ENCODE measurements at places on chromosomes 6 and 20.

DNA sequence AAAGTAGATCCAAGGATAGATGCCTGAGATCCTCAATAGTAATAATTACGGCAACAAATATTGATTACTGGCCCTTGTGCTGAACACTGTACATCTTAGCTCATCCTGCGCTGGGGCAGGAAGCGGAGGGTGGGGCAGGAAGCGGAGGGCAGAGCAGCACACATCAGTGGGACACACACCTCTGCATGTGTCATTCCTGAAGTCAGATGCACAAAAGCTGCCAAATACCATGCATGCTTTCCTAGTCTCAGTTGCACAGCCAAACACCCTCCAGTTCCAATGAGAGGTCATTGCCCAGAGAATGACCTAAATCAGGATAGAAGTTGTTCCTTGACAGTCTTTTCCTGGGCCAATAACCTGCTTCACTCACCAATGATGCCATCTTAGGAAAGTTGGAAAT, 74.4 kb upstream of the FOXC1 start:
- DNase-seq, result no peak

DNA sequence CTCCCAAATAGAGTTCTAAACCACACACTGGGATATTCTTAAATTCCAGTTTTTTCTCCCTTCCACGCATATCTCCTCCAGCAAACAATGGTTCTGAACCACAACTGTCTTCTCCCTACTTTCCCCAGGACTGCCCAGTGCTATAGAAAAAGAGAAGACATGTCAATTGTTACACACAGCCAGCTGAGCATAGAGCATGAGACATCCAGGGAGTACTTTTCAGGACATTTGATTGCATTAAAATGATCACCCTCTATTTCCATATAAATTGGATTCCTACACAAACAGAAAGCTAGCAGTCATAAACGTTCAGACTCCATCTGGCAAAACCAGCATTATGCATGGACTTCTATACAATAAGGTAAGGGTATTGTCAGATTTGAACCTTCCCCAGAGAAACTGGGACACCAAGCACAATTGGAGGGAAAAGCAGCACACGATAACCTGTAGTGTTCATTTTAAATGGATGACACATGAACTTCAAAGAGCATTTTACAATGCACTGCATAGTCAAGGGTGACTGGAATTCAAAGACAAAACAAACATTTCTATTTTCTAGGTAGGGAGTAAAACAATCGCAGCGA, 93.1 kb upstream of the HEY2 start:
- no peak for DNase-seq

DNA sequence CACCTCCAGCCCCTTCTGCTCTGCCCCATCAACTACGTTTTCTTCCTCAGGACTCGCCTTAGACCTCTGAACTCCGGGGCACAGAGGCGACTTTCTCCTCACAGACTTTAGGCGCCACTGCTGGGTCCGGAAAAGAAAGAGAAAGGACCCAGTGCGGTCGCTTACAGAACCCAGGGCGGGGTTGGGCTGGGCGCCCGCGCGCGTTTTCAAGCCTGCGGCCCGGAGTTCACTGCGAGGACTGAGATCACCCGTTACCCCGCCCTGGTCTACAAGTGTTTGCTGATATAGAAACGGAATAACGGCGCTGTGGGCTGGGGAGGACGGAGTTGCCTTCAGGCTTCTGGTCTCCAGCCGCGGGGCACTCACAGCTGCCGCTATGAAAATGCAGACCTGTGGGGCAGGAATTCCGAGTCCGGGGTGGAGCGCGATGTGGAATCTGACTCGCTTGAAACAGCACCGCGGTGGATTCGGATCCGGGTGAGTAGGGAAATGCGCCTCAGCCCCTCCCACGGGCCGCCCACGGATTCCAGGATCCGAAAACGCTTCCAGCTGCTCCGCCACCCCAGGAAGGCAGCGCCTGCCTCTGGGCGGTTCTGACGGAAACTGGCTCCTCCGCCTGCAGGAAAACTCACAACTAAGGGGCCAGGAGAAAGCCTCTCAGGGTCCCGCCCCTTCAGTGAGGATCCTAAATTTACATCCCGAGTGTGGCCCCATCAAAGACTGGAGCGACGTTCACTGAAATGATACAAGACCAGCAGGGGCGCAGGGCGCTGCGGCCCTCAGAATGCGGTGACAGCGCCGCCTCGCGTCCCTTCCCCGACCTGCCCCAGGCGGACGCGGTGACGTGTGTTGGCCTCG, 29.4 kb downstream of the HLA-F start:
- DNase-seq, result peak; percentile 85

GRCh38 chr6:34021554-34022190, 124.2 kb downstream of the GRM4 start:
- DNase-seq, result no peak

GRCh38 chr6:156925718-156926607, 148.8 kb downstream of the ARID1B start:
- no peak for DNase-seq

DNA sequence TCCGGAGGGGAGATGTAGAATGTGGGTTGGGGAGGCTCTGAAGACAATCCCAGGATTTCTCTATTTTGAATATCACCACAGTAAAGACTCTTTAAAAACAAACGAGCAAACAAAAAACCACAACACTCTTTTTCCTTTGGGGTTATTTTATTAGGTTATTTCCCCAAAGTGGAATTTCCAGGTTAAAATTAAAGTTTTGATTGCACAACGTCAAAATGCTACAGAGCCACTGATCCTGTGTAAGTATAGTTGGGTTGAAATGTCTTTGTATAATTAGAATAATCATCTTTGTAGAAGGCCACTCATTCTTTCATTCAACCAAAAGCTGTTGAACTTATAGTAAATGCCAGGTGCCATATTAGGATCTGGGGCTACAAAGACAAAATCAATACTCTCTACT, 19.6 kb upstream of the PIM1 start:
- no peak for DNase-seq

DNA sequence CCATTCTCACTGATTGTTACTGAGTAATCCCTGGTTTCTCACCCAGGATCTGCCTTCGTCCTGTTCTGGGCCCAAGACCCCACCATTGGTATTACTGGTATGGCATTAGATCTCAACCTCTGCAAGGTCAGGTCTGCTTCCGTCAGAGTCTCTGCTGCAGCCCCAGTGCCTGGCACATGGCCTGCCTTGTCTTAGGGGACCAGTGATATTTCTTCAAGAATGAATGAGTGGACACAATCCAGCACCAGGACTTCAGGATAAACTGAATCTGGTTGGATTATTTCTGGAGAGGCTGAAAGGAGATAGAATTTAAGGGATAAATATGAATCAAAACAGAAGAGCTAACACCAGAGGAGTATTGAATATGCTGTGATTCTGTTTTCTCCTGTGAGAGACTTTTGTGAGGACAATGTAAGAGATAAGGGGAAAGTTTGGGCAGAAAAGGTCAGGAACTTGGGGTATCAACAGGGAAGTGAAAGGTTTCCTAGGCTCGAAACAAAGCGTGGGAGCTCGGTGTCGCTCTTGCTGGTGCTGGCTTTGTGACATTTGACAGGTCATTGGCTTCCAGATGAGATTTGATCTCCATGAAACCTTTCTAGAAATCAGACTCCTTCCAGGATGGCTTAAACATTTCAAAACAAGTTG, 53.9 kb downstream of the OSTM1 start:
- no peak for DNase-seq

- DNase-seq, result no peak
These were observed 43.4 kb downstream of the ZHX3 start for GRCh38 chr20:41274152-41274551.

DNA sequence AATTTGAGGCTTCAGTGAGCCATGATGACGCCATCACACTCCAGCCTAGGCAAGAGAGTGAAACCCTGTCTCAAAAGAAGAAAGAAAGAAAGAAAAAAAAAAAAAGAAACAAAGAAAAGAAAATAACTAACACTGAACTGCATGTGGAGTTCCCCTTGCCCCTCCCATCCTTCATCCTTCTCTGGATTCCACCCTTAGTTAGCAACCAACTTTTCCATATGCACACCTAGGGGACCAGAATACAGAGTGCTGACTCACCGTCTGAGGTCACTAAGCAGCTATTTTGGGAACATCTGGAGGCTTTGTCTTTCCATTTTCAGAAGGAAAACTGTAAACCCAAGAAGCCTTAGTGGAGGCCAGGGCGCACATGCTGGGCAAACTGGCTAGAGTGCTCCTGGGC, 257.4 kb downstream of the MAFB start:
- no peak for DNase-seq

- no peak for DNase-seq
These were observed 2.4 kb upstream of the ZFP64 start for GRCh38 chr20:52193886-52194545.

DNA sequence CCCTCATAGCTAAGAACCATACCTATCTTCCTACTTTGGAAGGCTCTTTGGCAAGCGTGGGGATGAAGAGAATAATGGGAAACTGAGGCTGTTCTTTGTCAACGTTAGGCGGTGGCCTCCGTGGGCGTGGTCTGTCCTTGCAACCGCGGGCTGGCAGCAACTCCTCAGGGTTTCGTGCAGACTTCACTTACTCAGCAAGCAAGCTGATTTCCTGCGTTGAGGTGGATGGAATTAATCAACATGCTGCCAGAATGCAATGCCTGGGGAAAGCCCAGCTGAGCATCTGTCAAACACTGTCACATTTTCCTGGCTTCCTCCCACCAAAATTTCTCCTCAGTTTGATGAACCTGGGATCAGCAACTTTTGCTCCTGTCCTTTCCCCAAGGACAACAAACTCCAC, 9.2 kb upstream of the IL17F start:
- peak; percentile 15 for DNase-seq

DNA sequence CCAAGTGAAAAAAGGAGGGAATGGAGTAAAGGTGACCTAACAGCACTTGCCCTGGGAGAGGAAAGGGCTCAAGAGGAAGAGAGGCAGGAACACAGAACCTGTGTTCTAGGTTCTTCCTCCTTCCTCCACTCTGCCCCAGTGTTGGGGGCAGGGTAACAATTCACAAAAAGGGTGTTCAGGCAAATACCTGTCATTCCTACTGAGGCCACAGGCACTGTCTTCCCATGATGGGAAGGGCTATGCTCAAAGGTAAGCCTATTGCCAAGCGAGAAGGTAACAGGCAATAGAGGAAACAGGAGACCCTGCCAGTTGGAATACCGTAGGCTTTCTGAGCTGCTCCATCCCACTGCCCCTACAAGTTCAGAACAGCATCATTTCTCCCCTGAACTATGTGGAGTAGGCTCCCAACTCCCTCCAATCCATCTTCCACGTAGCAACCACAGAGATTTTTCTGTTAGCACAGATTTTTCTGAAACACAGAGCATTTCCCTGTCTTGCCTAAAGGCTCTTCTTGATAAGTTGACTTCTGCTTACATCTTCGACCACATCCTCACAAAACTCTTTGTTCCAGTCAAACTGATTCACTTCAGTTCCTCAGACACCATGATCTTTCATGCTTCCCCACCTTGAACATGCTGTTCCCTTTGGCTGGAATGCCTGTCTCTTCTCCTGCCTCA, 2.7 kb downstream of the AGPAT1 start:
- no peak for DNase-seq

GRCh38 chr6:48229841-48230240, 118.8 kb upstream of the PTCHD4 start:
- DNase-seq, result no peak

DNA sequence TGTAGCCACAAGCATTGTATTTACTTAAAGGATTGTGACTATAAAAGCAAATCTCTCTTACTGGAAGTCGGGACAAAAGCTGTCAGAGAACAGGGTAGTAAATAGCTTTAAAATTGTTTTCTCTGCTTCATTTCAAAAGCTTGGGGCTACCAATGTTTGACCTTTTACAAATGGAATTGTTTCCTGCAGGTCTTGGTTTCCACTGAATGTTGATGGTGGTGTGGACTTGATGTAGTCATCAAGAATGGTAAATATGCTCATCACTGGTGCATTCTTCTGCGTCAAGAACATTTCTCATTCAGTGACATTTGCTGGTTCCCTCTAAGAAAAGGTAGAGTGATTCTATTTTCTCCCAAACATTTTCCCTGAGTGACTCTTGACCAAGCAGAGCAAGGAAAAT, 435.4 kb upstream of the KHDRBS2 start:
- no peak for DNase-seq
